ENCODE measurements at places on chromosomes 6 and 20.
A peak's percentile ranks its signal among the peaks of the same experiment; 100 is the strongest.

- no peak for DNase-seq
Measured at GRCh38 chr20:12051206-12052163, 133.8 kb downstream of the BTBD3 start.

DNA sequence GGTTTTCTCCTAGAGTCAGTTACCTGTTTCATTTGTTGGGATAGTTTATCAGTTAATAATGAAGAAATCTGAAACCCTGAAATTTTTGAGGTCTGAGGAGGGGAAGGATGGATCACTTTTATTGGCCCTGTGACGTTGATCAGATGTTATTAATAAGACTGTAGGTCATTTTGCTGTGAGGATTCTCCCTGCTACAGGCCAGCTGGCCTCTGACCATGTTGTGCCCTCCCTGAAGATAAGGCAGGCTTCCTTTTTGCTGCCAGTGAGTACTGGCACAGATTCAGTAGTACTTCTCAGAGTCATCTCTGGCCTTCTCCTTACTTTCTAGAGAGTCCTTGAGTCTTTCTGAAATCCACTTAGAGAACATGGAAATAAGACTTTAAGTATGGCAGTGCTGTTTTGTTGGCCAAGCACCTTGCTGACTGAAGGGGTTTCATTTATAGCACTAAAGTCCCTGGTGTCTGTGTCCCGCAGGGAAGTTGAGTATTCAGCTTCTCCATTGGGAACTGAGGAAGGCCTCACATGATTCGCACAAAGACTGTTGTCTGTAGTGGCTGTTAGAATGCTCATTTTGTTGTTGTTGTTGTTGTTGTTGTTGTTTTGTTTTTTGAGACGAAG lies 202.6 kb downstream of the DTNBP1 start:
- DNase-seq, result no peak

DNA sequence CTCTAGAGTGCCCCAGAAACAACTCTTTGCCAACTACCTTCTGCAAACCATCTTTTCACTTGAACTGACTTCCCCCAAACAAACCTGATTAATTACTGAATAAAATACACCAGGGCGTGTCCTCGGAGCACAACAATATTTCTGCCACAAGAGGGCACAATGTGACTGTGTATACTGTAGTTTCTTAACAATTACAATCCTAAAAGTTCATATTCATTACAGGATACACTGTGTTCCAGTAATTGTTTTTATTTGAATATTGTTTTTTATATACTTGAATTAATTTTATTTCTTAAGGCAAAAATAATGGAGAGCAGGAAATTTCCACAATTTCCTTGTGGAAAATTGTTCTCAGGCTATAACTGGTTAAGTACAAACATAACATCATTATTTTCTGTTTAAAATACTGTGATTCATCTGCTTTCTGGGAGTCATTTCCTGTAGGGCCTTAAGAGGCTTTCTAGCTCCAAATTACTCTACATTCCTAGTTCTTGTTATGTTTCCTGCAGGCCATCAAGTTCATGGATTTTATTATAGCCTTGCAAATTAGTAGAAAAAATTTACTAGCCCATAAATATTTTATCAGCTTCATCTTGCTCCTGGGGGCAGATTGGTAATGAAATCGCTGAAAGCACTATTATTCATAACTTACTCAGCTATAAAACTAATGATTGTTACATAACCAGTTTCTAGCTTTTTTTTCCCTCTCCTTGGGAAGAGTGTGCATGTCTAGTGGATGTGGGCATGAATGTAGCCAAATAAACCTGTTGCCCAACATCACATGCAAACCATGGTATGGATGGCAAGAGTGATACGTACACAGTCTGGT lies 51.9 kb upstream of the SLC22A16 start:
- peak; percentile 85 for DNase-seq

DNA sequence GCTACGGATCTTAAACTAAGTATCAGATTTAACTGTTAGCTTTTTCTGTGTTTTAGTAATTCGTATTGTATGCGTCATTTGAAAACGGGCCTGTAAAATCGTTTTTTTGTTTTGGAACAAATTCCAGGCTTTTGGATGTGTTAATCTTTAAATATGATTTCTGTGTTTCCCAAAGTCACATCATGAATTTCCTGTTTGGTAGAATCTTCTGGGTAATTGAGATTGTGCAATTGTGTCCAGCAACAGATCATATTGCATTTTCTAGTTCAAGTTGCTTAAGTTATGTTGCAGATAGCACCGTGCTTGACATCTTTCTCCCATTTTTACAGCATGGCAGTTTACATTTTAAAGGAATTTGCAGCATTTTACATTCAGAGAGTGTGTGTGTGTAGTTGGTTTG lies 1.9 kb downstream of the MAPK14 start:
- peak; percentile 62 for DNase-seq

DNA sequence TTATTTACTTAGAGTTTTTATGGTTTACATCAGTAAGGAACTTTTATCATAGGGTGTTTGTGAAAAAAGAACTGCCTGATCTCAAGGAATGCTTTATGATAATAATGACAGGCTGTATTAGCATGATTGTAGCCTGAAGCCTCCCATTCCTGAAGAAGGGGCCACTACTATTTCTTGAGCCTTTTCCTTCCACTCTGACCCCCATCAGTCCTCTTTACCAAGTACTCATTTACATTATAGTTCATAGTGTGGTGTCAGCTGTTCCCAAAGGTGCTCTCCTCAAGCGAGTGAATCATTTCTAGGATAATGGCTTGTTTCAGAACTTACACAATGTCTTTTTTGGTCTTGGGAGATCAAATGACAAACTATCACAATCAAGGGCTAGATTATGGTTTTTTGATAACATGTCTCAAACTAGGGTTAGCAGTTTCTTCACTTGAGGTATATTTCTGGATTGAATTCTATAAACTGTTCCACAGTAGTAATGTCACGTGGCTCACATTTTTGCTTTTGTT lies 283.6 kb downstream of the CDKAL1 start:
- DNase-seq, result no peak

GRCh38 chr6:149234051-149234962 lies 83.2 kb upstream of the TAB2 start:
- peak; percentile 66 for DNase-seq

GRCh38 chr6:152089992-152090391 lies 282.5 kb downstream of the ESR1 start:
- peak; percentile 64 for DNase-seq

DNA sequence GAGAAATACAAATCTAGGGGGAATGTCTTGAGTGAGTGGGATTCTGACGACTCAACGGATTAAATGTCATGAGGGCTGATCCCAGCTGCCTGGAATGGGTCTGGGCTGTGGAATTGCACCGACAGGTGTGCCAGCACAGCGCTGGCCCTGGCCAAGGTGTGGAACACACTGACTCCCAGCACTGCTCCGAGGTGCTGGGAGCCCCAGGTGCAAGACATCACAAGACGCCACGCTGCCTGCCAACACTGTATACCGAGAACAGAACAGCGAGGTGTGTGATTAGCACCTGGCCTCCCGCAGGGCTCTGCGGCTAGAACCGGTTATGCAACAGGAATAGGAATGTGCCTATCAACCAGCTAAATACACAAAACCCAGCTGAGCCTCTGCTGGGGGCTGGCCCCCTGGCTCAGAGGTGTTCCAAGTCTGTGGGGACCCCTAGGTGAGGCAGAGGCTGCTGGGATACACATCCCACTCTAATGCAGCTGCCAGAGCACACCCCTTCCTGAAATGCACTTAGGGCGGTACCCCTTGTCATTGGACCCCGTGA lies 24.8 kb upstream of the APMAP start:
- no peak for DNase-seq

DNA sequence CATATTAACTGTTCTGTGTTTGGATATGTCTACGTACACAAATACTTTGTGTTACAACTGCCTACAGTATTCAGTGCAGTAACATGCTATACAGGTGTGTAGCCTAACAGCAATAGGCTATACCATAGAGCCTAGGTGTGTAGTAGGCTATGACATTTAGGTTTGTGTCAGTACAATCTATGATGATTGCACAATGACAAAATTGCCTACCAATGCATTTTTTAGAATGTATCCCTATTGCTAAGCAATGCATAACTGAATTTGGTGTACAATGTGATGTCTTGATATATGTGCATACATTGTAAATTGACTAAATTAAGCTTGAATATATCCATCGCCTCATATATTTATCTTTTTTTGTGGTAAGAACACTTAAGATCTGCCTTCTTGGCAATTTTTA lies 48.9 kb downstream of the C6orf118 start:
- no peak for DNase-seq

GRCh38 chr6:150394053-150394898 lies 25.5 kb downstream of the IYD start:
- no peak for DNase-seq

DNA sequence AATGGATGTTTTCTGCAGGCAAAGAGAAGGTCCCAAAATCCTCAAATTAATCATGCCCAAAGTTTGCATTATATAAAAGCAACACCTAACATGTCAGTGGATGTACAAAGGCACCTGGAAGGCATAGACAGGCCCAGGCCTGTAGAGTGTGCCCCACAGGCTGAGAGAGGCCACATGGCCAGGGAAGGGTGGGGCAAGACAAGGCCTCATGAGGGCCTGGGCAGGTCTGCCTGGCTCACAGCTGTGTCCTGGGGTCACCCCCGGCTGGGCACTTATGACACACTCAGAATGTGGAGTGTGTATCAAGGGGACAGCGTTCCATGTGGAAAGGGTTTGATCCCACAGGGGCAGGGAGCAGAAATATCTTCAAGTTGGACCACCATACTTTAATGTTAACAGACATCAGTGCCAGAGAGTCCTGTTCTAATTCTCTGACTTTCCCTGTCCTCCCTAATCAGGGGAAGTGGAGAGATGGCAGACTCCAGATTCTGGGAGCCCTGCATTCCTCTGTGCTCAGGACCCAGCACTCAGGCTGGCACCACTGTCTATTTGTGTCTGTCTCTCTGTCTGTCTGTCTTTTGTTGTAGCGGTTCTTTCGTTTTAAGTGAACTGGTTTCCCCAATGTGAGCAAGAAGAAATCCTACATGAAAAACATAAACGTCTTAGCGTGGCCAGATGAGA lies 178.3 kb upstream of the FOXA2 start:
- DNase-seq, result no peak

GRCh38 chr6:38404355-38404754 lies 235.4 kb downstream of the BTBD9 start:
- DNase-seq, result no peak

GRCh38 chr20:10454151-10454750 lies 19.1 kb downstream of the SLX4IP start:
- DNase-seq, result no peak

DNA sequence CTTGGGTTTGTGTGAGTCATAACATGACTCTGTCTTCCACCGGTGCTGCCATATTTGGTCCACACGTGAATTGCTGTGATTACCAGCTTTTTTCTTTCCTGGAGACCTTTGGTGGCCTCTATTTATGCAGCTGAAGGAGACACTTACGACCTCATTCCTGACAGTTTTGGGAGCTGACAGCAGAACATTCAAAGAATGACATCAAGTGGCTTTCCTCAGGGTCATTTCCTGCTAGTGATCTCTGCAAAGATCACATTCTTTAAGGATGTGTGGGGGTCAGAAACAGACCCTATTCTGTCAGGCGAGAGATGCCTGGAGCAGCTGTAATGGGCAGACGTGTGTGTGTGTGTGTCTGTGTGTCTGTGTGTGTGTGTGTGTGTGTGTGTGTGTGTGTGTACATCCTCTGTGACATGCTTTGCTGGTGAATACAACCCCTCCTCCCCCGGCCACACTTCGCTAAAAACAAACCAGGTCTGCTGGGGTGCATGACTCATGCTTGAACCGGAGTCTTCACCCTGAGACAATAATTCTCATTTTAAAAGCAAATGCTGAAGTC lies 115.6 kb downstream of the TMEM170B start:
- DNase-seq, result peak; percentile 95

GRCh38 chr6:168597471-168597875 lies 156.5 kb downstream of the SMOC2 start:
- no peak for DNase-seq

DNA sequence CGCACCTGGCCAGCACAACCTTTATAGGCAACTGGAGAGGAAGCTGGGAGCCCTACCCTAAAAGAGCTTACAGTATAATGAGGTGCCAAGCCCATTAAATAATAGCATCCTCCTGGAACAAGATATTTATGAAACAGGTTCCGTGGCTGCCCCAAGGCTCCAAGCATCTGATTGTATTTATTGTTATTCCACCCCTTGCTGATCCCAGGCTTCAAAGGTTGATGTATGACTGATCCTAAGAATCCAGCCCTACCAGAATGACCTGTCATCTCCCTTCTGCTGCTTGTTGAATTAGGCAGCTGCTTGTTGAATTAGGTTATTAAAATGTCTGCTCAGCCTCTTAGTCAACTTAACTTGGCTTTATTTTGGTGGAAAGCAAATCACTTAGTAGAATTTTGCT lies 35.2 kb upstream of the SASH1 start:
- peak; percentile 44 for DNase-seq

DNA sequence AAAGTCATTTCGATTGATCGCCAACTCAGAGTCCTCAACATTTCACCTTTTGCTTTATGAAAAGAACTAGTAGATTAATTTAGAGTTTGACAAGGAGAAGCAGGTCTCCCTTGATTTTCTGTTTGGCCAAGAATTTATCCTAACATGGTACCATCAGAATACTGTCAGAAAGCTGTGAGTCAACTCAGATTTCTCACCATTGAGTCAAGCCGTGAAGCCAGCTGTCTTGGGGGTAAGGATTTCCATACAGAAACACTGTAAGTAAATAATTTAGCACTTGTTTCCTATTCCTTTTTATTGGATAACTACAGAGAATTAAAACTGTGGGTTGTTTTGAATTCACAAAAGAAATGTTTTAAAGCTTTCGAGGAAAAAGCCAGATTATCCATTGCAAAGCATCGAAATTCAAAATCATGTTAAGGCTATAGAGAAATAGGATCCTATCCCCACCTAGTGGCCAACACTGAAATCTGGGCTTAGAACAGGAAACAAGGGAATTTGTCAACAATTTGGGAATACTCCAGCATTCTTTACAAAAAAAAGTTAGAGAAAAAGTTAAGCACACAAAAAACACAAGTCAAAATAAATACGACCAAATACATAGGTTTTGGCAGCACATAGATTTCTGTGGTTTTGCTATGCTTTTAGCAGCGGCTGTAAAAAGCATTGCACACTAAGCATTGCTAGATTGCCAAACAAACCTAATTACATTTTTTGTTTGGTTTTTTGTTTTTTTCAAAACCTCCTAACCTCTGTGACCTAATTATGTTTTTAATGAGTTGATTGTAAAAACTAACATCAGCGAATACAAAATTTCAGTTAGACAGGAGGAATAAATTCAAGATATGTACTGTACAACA lies 44.2 kb downstream of the COL11A2 start:
- peak; percentile 52 for DNase-seq

DNA sequence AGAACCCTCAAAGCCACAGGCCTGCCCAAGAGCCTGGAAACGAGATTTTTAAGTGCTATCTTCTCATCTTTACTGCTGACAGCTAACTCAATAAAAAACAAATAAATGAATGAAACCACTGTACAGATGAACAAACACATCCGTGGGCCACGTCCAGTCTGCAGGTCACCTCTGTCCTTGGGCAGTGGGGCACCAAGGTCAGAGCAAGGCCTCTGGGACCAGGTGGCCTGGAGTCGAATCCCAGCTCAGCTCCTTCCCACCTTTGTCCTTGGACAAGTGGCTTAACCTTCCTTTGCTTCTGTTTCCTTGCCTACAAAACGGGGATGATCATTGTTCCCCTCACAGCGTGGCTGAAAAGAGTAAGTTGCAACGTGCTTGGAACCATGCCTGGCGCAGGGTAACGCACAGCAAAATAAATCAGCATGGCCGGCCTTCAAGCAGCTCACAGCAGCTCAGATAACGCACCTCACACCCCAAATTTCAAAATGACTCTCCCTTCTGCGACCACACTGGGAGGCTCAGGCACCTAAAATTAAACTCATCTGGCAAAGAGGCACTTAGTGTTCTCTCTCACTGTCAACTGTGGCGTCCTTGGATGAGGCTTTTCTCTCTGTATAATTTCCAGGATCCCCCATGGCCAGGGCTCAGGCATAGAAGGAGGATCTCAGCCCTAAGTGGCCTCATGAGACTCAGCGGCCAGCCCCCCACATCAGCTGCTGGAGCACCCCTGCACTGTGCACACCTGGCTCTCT lies 35.7 kb downstream of the RRBP1 start:
- no peak for DNase-seq
